HCT116 (cell line): ENCODE measurements at places on chromosomes 4 and X.

DNA sequence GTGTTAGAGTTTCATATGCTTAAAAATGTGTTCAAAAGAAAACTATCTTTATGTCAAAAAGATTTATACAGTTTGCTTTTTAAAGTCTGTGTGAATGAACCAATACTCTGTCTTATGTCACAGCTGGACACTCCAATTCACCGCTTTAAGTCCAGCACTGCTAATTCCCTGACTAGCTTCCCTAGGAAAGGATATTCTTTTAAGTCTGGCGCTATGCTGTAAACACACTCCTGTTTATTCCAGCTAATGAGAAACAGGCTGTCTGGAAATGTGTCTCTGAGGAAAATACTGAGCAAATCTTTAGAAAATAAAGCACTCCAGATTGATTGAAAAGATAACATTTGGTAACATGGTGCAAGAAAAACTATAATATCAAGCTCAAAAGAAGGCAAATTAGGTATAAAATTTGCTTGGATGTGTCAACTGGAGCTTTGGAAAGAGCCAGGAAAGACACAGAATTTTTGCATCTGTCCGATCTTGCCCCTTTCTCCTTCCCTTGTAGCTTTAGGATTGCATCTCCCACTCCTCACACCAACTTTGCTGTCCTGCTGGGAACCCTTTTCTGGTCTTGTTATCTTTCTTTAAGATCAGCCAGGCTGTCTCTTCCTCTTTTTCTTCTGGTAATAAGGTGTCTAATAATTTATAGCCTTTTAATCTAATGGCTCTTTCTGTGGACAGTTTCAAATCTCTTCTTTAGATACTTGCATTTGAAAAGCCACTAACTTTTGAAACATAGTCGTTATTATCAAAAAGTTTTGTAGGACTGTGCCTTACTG is 40.9 kb upstream of the VEGFC start:
- no peak for DNase-seq

DNA sequence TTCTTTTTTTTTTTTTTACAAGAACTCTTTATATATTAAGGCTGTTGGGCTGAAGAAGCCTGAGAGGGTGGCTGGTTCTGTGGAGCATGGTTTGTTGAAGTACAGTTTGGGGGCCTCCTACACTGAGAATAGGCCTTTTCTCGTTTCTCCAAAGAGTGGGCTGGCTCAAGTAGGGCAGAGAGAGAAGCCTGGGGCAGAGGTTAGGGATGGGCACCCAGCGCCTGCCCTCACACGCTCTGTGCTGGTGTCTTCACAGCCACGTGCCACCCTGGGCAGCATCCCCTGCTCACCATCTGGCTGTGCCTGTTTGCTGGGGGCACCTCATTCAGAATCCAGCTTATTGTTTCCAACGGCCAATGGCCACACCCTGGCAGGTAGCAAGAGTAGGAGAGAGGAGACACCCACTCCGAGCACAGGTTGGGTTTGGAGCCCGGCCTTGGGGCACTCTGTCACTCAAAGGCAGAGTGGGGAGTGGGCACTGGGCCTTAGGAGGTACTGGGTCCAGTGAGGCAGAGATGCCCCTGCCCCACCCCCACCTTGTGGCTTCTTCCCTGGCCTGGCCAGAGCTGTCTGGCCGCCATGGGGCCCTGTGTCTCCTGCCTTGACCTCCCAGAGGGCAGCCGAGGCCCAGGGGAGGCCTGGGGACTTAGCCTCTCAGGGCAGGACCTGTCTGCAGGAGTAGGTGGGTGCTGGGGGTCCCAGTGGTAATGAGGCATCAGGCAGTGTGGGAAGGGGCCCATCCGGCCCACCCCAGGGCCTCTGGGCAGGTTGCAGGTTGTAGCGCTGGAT is 2.9 kb downstream of the MSANTD1 start:
- no peak for DNase-seq

DNA sequence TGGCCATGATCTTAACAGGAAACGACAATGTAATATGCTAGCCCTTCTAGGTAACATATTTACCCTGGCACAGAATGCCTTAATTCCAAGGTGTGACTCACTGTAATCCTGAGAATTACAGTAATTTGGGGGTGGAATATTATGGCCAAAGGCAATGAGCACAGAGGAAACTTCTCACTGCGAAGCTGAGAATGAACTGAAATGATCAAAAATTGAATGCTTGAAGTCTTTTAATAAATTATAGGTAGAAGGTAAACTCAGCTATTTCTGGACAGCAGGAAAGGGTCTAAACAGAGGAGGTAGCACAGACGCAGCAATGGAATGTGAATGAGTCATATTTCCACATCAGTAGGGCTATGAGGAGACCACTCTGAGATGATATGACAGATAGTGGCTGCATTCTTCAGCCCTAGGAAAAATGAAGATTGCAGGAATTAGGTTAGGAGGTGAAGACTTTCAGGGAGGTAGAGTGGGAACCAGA is 312.6 kb downstream of the PACRGL start:
- DNase-seq: no peak

DNA sequence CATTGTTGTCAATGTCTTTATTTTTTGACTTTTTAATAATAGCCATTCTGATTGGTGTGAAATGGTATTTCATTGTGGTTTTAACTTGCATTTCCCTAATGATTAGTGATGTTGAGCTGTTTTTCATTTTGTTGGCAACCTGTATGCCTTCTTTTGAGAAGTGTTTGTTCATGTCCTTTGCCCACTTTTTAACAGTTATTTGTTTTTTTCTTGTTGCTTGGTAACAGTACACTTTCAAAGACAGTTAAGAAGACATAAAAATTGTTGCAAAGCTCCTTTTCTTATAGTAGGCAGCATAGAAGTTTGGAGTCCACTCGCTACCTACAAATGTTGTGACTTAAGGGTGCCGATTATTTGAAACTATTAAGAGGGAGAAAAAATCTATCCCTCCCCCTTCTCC is 48.7 kb upstream of the SLC7A11 start:
- DNase-seq: no peak

GRCh38 chrX:111892375-111892774 is 16.4 kb downstream of the TRPC5OS start:
- no peak for DNase-seq
